ENCODE measurements at places on chromosomes 5 and 9.

GRCh38 chr5:168879929-168880328, 300.8 kb upstream of the PANK3 start:
- no peak for DNase-seq

- no peak for DNase-seq
Measured at GRCh38 chr5:143030349-143030748, 260.2 kb downstream of the ARHGAP26 start.

GRCh38 chr9:91720751-91721705, 229.0 kb downstream of the ROR2 start:
- no peak for DNase-seq

- DNase-seq, result peak; percentile 41
Measured at GRCh38 chr9:36137392-36138004, 965 bp downstream of the GLIPR2 start.
